ENCODE measurements at places on chromosomes 2 and 18. TPM values are rescaled to one million over a fixed set of nuclear protein-coding genes. Genes with fewer than 3 reads are reported as not detected.

GRCh38 chr2:78999406-78999805, 26.1 kb upstream of the REG3G start:
- no peak for DNase-seq

DNA sequence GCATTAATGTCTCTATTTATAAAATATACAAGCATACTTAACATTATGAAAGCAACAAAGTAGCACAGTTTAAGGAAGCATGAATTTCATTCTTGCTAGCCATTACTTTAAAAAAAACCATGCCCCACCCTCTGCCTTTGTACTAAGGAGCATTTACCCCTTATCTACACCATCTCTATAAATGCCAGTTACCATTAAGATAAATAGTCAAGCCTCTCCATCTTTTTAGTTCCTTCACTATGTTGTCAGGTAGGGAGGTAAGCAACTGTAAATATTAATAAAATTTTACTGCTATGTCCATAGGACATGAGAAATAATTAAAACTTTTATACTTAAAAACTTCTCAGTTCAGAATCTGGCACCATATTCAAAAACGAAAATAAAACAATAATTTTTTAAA, 42.1 kb downstream of the ROCK1 start:
- no peak for DNase-seq

DNA sequence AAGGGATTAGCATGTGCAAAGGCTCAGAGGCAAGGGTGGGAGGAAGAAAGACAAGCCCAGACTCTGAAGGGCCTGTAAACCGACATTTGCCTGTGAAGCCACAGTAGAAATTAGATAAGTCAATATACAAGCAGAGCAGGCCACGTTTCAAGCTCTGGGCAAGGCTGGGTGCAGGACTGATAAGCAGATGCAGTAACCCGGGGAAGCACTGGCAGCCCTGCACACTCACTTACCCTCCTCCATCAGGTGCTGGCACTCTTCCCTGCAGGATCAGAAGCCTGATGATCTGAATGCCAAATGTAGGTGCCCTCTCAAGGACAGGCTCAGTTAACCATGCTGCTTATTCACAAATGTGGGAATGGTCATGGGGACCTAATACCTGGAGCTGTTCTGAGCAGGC, 46.3 kb upstream of the RAB12 start:
- no peak for DNase-seq

DNA sequence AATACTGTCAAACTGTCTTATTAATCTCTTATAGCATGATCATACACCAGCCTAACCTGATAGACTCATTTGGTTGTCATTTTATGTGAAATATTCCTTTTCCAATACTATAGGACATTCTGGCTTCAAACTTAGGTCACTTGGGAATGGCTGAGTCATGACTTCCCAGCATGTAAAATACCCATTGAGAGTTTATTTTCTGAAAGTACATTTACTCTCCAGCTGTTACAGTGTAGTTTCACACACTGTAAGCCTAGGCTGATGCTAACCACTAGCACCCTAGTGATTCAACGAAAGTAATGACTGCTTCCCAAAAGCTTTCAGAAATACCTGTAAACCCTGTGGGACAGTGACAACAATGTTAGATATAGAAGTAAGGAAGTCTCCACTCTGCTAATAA, 93.8 kb downstream of the FIGN start:
- DNase-seq = no peak

DNA sequence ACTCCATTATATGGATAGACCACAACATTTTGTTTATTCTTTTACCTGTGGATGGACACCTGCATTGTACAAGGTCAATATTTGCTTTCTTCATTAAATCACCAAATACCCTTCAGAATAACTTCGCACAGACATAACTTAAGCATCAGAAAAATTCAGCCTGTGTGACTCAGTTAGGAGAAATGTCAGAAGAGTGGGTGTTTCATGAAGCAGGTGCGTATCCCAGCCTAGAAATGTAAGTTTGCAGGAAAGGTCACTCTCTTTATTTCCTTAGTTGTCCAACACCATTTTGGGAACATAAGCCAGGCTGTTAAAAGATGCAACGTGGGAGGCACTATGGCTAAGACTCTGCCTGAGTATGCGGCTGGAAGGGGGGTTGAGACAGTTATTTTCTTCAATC, 48.6 kb upstream of the FHL2 start:
- no peak for DNase-seq

DNA sequence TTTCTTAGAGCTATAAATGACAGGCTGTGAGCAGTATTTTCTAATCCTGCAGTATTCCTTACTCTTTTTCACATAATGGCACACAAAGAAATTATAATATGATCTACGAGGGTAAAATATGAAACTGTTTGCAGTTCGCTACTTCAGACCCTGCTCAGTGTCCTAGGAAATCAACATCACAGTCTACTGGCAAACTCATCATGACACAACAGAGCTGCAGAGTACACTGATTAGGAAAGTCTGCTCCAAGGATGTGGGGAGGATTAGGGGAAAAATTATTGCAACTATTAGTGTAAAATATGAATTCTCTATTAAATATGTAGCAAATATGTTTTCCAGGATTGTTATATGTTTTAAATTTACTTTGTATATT, 149.2 kb upstream of the REG3G start:
- DNase-seq = no peak

DNA sequence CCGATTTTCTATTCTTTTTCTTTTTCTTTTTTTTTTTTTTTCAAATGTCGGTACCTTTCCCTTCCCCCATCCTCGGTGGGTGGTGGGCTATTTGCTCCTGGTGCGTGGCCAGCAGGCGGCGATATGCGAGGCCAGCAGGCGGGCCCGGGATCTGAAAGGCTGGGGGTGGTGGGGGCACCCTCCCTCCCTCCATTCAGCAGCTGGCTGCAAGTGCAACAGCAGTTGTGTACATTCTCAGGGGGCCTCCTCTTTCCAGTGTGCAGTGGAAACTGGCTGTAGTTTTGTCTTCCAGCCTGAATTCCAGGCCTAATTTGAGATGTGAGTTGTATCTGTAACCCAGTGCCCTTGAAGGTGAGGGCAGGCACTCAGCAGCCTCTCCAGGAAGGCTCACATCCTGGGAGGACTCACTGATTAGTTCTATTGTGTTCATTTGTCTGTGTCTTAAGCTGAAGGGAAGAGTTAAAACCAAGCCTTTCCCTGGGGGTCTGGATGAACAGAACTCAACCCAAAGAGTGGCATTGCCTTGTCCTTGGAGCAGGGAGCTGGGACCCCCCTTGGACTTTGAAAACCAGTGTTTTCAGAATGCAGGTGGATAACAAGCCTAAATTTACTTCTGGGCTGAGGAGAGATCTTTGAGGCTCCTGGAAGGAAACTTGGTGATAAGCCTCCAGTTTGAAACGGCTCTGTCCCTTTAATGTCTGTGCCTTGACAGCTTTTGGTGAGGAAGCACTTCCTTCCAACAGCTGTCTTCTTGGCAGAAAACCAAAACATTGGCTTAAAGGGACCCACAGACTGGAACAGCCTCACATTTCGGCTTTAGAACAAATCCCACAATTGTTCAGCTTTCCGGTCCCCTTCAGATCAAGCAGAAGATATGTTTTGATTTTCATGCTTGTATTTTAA, 3.3 kb downstream of the MYCN start:
- peak; percentile 91 for DNase-seq

DNA sequence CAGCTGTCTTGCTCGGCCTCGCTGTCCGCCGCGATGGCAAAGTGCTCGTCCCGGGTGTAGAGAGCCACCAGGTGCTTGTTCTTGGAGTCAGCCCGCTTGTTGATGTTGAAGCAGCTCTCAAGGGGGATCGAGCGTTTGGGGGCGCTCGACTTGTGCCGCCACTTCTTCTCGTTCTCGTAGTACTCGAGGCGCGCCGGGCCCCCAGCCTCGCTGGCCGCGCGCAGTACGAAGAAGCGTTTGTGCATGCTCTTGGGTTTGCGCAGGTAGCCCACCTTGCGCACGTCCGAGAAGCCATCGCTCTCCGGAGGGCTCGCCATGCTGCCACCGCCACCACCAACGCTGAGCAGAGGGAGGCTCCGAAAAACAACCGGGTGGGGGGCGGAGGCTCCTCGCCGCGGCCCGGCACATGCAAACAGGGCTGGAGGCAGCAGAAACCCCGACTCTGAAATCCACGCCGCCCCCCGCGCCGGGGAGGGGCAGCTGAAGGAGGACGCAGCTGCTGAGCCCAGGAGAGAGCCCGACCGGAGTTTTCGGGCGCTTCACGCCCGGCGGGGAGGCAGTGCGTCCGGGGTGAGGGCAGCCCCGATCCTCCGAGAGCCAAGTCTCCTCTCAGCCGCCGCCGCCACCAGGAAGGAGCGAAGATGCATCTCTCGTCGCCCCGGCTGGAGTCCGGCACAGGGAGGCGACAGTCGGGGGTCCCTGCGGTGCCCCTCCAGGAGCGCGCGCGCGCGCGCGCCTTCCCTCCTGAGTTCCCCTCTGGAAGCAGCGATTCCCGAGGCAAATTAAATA, 1.0 kb downstream of the IRS1 start:
- peak; percentile 79 for DNase-seq

DNA sequence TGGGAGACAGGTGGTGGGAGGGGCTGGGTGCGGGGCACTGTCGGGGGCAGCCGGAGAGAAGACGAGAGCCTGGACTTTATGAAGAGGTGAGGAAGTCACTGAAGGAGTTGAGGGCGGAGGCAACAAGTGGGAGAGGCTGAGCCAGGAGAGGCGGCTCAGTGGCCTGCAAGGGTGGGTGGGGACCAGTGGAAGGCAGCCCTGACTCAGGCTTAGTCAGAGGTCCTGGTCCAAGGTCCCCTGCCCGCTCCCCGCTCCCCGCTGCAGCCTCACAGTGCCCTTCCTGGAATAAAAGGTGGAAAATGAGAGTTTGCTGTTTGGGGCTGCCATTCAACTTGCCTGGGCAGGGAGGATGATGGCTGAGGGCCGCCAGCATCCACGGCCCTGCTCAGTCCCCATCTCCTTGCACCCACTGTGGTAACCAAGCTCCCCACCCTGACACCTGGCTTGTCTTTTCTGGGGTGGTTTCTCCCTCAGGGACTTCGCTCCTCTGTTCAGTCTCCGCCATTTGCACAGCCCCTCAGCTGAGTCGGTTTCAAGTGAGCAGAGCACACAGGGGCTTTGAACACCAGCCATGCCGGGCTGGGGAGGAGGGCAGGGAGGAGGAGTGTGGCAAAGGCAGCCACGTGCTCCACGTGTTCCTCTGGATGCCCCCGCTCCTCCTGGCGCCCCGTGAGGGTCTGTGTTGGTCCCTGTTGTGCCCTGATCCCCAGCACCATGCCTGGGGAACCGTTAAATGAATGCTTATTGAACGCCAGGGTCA, 13.7 kb upstream of the RALB start:
- no peak for DNase-seq

DNA sequence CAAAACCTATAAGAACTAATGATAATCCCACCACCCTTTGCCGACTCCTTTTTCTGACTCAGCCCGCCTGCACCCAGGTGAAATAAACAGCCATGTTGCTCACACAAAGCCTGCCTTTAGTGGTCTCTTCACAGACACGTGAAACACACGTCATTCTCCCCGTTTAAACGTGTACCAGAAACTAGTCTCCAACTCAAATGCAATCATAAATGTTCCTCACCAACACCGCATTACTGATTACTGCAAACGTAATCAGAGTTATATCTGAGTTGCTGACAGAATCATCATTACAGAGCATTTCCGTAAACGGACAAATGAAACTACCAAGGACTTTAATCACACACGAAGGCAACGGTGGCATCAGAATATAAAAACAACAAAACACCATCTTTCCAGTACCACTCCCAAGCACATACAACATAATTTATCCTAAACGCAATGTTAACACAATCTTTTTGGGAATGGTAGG, 1.9 kb downstream of the CLK1 start:
- DNase-seq = peak; percentile 29

GRCh38 chr18:79571211-79572092, 108.2 kb upstream of the CTDP1 start:
- no peak for DNase-seq

GRCh38 chr18:70037431-70038061, 89.9 kb upstream of the CD226 start:
- no peak for DNase-seq

DNA sequence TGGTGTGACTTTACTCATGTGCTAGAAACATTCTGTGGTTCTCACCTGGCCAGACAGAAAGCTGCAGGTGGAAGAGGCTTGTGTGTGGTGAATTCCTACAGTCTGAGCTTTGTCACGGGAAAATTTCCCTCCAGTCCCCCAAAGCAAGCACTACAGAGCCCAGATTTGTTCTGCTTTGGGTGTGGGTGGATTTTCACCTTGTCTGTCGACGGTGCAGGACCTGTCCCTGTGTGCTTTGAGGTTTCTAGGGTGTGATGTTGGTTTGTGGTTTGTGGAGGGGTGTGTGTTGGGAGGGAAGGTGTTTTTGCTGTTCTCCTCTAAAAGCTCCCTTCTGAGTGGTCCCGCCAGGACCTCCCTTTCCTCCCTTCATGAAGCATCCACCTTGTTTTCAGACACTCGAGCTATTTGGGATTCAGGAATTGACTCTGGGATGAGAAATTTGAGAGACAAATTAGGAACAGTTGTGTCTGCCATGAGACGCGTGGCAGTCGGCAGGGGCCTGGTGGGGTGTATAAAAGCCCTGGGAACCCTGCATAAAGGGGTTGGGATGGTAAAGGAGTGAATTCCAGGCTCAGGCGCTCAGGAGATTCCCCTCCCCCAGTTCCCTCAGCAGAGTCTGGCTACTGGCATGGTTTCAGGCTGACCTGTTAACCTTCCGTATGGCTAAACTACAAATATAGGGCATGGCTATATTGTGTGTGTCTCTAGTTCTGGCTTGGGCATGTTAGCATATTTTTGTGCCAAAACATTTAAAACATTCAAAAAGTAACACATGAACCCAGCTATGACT, 65.5 kb downstream of the DGKD start:
- DNase-seq = peak; percentile 81

The GPAT2 gene
- total RNA-seq = 0.44 TPM

The MALL gene
- 5.1 TPM for total RNA-seq

The GPR45 gene
- total RNA-seq = not detected

The GPBAR1 gene
- not detected for total RNA-seq

The APLF gene
- total RNA-seq = 2.1 TPM

The PPM1G gene
- total RNA-seq = 151 TPM

The ASIC4 gene
- total RNA-seq = 1.2 TPM

The CENPA gene
- 34.0 TPM for total RNA-seq

The CGREF1 gene
- total RNA-seq = 1.0 TPM

The WNT6 gene
- not detected for total RNA-seq

The COL3A1 gene
- not detected for total RNA-seq

The SCN7A gene
- not detected for total RNA-seq

The TMEM17 gene
- 1.7 TPM for total RNA-seq

The VIT gene
- total RNA-seq = not detected

Measured in H7 (cell line).